Cardiac muscle cell (in vitro differentiated cells and primary cell): ENCODE measurements at places on chromosomes 13 and 19.

DNA sequence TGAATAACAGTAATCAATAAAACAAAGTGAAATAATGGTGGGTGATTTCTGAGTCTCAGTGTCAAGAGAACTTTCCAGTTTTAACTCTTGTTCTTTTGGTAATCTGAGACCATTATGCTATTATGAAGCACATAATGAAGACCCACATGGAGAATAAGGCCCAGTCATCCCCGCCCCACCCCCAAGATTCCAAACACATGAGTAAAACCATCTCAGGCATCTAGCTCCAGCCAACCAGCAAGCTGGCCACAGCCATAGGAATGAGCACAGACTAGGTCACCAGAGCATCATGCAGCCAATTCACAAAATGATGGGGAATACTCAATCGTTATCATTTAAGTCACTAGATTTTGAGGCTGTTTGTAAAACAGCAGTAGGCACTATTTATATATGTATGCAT is 1769.0 kb upstream of the PCDH20 start:
- DNase-seq = peak; percentile 48

- DNase-seq = no peak
Measured at GRCh38 chr19:12617646-12618045, 6.9 kb downstream of the ZNF791 start.

DNA sequence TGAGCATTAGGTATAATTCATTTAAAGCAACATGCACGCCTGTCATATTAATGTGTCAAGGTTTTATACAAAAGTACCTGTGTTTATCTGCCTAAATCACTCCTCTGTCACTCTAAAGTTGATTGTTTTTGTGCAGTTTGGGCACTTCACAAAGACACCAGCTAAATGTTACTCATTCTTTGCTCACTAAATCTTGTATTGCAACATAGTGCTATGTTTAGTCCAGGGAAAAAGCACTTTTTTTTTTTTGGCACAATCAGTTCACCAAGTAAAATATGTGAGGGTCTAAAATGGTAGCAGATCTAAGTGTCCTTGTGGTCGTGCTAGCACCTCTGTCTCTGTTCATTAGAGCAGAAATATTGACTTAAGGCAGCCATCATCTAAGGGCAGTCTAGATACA is 2526.7 kb upstream of the PCDH20 start:
- no peak for DNase-seq

- DNase-seq = no peak
Measured at GRCh38 chr19:33150852-33151518, 19.1 kb downstream of the WDR88 start.

DNA sequence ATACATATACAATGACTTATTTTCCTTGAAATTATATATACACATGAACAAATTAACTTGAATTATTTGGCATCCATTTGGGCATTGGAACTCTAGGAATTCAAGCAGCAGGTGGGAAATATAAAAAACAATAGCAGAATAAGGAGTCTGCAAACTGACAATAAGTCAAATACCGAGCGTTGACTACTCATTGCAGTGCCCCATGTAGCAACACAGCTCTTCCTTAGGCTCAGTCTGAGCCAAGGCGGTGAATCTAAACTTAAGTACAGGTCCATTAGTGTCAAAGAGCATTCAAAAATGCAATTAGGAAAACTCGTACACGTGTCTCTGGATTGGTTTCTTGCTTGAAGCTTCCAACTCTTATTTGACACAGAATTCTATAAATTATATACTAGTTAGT is 462.5 kb upstream of the KLF12 start:
- no peak for DNase-seq

- DNase-seq = no peak
Measured at GRCh38 chr13:101565317-101565716, 112.8 kb downstream of the ITGBL1 start.

GRCh38 chr13:65553096-65553727 is 1676.9 kb downstream of the PCDH9 start:
- DNase-seq = no peak

DNA sequence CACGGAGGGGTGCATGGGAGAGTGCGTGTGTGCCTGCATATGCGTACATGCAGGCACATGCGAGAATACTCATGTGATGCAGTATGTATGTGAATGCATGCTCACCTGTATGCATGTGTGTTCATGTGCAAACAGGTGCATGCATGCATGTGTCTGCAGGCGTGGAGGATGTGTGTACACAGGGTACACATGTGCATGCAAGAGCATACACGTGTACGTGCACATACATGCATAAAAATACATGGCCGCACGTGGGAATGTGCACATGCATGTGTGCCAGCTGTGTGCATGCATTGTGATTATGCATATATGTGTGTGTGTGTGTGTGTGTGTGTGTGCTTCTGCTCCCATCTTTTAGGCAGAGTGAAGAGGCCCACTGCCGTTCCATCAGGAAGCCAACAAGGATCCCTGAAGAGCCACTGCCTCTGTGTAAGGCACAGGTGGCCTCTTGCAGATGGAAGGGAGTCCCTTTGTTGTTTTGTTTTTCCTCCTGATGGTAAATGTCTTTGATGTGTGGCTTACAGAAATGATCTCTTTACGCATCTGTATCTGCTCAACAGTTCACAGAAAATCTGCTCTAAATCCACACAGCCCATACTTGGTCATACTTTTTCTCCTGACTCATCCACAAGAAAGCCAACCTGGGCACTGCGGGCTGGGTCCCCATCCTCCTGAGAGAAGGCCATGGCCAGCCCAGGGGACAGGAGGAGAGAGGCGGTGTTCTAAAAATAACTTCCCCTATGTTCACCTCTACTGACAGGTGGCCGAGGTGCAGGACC is 50.7 kb downstream of the KLF2 start:
- no peak for DNase-seq

- DNase-seq = no peak
Measured at GRCh38 chr19:32748497-32748896, 28.9 kb downstream of the TDRD12 start.

DNA sequence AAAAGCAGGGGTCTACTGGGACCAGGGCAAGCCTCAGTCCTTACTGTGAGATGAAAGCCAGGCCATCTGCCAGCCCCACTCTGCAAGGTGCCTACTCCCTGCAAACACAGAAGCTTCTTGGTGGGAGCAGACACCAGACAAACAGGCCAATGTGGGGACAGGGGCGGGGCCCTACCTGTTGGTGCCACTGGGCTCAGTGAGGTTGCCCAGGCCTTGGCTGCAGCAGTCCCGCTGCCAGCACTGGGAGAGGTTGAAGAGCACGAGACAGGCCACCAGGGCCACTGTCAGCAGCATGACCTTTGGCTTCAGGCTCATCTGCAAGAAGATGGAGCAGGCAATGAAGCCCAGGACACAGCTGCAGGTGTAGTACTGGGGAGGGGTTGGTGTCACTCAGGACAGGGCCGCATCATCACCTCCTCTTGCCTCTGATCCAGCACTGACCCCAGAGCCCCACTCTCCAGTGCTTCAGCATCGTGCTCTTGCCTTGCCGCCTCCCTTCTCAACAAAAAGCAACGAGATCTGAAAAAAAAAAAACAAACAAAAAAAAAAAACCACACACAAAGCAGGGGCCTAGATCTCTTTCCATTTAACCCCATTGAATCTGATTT is 72.6 kb downstream of the NBEA start:
- no peak for DNase-seq

- DNase-seq = no peak
Measured at GRCh38 chr19:4986471-4986891, 17.6 kb downstream of the KDM4B start.

GRCh38 chr19:35436477-35437405 is 11.3 kb upstream of the FFAR2 start:
- peak; percentile 90 for DNase-seq

DNA sequence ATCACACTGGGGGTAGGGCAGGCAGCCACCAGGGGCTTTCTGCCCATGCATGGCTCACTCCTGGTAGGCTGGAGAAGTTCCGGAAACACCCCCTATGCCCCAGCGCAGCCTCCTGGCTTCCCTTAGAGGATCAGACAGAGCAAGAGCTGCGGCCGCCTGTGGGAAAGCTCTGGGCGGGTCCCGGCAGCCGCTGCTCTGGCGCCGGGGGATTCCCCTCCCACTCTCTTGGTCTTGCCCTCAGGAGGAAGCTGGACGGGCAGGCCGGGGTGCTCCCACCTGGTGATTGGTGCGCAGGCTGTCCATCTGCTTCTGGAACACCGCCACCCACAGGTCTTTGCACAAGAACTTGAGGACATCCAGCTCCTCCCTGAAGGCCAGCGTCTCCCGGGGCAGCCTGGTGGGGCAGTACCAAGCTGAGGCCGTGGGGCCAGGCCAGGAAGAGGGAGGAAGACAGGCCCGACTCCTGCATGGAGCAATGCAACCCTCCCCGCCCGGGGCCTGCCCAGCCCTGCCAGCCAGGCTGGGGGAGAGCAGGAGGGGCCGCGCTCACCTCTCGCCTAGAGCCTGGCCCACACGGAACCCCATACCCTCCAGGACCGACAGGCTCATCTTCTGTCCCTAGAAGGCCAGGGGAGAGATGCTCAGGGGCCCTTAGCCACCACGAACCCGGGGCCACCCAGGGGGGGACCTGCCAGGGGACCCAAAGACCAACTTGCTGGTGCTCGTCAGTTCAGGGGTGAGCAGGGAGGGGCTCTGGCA is 4.0 kb upstream of the NKPD1 start:
- DNase-seq = peak; percentile 48

- DNase-seq = peak; percentile 43
Measured at GRCh38 chr13:74074723-74075122, 59.5 kb downstream of the KLF12 start.

- DNase-seq = no peak
Measured at GRCh38 chr13:81246556-81246955, 905.6 kb upstream of the SPRY2 start.

- no peak for DNase-seq
Measured at GRCh38 chr19:46951171-46951986, 68.3 kb upstream of the NPAS1 start.

DNA sequence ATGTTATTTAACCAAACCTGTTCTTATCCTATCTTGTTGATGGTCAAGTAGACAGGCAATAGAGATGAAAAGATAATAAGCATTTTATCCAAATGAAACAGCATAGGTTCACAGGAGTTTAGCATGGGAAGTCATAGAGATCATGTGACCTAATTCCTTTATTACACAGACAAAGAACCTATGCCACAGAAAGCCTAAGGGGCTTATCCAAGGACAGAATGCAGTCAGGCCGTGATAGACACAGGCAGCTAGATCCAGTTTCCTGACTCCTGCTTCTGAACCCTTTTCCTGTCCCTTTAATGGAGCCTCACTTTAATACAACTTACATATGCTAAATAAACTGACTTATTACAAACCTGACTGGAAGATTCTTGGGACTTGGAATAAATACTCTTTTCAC is 532.1 kb downstream of the IRS2 start:
- DNase-seq = no peak

GRCh38 chr13:74250738-74251190 is 116.6 kb upstream of the KLF12 start:
- no peak for DNase-seq

GRCh38 chr13:83825676-83826075 is 56.6 kb downstream of the SLITRK1 start:
- no peak for DNase-seq

- DNase-seq = no peak
Measured at GRCh38 chr19:18464646-18465045, 26.7 kb upstream of the ISYNA1 start.

GRCh38 chr13:43223216-43223615 is 199.8 kb downstream of the DNAJC15 start:
- no peak for DNase-seq

DNA sequence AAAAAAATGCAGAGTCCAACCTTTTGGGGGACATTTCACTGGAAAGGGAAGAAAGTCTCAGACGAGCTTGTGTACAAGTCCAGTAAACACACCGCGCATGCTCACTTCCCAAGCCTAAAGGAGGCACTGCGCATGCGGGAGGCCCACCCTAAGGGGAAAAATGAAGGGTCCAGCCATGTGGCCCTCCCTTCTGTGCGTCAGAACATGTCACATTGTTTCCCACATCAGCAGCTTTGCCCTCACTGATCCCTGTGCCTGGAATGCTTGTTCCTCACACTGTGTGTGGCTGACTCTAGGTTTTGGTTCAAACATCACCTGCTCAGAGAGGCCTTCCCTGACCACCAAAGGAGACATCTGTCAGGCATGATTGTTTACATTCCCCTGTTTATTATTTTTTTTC is 4.4 kb downstream of the ELSPBP1 start:
- DNase-seq = no peak

DNA sequence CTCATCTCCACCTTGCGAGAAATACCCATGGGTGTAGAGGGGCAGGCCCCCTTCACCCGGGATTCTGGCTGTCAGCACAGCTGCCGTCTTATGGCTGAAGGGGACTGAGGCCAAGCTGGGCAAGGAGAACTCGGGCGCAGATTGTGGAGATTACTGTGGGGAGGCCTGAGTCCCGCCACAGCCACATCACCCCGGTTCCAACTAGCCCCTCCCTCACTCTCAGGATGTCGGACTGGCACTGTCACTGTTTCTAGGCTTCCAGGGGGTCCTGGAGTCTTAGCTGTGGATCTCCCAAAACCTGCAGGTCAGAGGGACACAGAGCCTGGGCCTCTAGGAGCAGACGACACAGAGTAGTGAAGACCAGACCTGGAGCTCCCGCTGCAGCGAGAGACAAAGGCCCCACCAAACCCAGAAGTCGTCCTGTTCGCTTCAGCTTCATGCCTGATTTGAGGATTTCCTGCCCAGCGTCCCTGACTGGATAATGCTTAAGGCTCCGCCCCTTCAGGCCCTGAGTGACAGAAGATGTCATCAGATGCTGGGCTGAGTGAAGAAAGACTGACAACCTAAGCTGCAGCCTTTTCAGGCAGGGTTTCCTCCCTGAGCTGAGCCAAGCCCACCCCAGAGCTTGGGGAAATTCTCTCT is 55.8 kb downstream of the ZNF93 start:
- DNase-seq = no peak

- no peak for DNase-seq
Measured at GRCh38 chr13:109868578-109869311, 82.4 kb upstream of the IRS2 start.

DNA sequence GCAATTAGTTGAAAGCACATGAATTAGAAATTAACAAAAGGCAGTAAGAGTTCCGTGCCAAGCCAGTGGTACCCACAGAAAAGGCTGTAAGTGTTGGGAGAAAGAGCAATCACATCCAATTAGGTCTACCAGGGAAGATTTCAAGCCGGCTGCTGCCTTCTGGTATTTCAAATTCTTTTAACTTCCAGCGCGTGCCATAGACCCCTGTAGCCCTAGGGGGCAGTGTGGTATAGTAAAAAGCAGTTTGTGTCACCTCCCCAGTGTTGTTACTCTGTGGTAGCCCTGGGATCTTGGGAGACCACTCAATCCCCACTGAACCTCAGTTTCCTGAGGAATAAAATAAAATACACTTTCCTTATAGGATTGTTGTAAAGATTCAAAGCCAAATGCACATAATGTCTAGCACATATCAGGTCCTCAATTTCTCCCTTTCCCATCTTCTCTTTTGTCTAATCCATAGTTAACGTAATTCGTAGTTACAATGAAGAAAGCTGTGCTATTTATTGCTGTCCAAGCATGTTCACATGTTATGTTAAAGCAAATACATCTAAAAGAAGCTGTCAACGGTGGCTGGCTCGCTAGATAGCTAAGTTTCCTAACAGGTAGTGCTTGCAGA is 230.2 kb downstream of the TDRD3 start:
- DNase-seq = peak; percentile 48

DNA sequence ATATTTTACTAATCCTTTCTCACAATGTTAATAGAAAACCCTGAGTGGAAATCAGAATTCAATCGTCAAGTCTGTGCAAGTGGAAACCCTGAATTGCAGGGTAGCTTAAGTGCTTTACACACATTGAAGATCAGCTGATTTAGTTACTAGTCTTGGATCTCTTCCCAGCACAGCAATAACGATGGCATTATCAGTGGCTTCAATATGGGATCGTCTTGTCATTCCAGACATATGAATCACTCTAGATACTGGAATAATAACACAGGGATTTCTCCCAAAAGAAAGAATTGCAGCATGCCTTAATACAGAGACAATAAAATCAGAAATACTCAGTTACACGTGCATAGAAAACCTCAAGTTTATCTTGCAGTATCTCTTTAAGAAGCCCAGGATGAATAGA is 12.6 kb upstream of the METTL21C start:
- no peak for DNase-seq
